Keratinocyte (primary cell): ENCODE measurements at places on chromosomes 12 and 14.

- H3K36me3 ChIP-seq: no peaks in the 10 kb centered on the region
- H3K4me3 ChIP-seq: no peak overlapping the region
- peaks cover 16% of the 10 kb centered on the region for H3K4me1 ChIP-seq
Measured at GRCh38 chr12:43147878-43148277, 404.1 kb downstream of the ADAMTS20 start.

DNA sequence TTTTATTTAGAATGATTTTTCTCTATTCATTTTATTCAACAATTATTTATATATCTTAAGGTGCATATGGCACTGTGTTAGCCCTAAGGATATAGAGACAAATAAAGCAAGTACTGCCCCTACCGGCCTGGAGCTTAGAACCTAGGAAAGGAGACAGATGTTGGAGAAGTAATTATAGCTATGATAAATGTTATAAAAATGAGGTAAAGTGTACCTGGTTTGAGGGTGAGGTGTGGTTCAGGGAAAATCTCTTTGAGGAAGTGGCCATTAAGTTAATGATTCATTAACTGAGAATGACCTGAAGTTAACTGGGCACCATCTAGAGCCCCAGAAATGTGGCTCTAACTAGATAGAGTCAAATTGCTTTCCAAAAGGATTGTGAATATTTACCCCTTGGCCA lies 31.9 kb downstream of the CDKL1 start:
- no peaks in the 10 kb centered on the region for H3K36me3 ChIP-seq
- no peaks in the 10 kb centered on the region for H3K27me3 ChIP-seq
- no peak overlapping the region for H3K27ac ChIP-seq
- peaks cover 31% of the 10 kb centered on the region for H3K4me1 ChIP-seq

DNA sequence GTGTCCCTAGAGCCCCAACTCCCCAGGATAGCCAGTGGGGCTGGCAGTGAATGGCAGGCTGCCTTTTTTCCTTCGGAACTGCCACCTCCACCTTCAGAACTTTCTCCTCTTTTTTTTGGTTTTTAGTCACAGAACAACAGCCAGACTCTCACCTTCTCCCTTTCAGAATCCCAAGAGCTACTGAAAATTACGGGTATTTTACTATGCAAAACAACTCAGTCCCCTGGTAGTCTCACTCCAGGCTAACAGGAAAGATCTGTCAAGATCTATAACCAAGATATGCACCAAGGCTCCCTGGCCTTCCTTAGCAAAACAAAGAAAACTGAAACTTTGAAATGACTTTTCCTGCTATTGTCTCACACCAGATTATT lies 12.5 kb downstream of the PLEKHG6 start:
- H3K4me3 ChIP-seq: no peak overlapping the region
- no peaks in the 10 kb centered on the region for H3K27me3 ChIP-seq
- peaks cover 18% of the 10 kb centered on the region for H3K4me1 ChIP-seq
- H3K27ac ChIP-seq: peak overlapping the region; percentile 34
- DNase-seq: no peak

DNA sequence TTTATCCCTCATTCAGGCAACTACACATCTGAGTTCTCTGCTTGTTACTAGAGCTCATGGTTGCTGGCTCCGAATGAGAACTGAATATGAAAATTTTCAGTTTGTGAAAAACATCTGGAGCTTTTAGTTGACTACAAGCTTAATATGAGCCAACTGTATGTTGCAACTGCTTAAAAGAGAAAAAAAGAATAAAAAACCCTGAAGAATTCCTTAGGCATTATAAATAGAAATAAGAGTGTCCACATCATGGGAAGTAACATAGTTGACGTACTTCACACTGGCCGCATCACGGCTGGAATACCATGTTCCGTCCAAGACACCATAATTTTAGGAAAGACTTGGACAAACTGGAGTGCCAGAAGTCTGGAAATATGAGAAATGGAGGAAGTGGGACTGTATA lies 57.9 kb downstream of the PDE3A start:
- H3K27me3 ChIP-seq: no peaks in the 10 kb centered on the region
- H3K4me3 ChIP-seq: no peak overlapping the region
- H3K27ac ChIP-seq: no peak overlapping the region
- no peaks in the 10 kb centered on the region for H3K36me3 ChIP-seq
- no peaks in the 10 kb centered on the region for H3K4me1 ChIP-seq
- DNase-seq: no peak

- H3K36me3 ChIP-seq: no peaks in the 10 kb centered on the region
- H3K4me3 ChIP-seq: no peak within 1 kb of the TSS
- no peak for DNase-seq
- no peak within 1 kb of the TSS for H3K27ac ChIP-seq
- H3K4me1 ChIP-seq: peaks cover 18% of the 10 kb centered on the region
- H3K27me3 ChIP-seq: no peaks in the 10 kb centered on the region
Measured at GRCh38 chr12:47725091-47725772, at the start of gene ENDOU. Gene ENDOU, minus strand, starts transcription at chr12:47725490. Its CDS starts 77 bp downstream, at chr12:47725413.

DNA sequence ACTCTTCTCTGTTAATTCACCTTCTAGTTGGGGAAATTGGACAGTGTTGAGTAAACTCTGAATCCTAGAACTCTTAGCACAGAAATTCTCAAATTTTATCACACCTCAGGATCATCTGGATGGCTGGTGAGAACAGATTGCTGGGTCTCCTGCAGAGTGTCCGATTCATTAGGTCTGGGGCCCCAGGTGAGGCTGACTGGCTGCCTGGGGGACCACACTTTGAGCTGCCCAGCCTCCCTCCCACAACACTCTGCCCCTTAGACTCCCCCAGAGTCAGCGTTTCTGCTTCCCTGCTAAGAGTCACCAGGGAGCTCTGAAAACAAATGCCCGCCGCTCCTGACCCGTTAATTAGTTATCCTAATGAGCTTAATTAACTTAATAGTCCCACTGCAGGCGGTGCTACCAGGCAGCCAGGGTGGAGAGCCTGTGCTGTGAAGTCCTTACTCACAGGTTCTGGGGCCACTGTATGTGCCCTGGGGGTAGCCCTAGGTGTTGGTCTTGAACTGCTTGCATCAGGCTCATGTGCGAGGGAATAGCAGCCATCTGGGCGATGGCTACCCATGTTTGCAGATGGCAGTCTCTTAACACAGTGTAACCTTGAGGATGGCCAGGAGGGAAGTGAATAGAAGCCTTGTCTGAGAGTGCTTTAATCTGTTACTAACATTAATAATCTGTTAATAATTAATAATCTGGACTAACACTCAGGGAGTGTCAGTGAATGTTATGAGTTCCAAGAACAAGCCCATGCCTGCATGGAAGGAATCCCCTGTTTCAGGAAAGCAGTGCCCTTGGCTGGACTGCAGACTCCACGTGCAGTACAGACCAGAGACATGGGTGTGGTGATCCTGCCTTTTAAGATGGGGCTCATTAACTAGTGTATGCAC lies 35.6 kb downstream of the AACS start:
- H3K4me3 ChIP-seq: no peak overlapping the region
- no peak for DNase-seq
- H3K27me3 ChIP-seq: no peaks in the 10 kb centered on the region
- H3K36me3 ChIP-seq: peaks cover 19% of the 10 kb centered on the region
- H3K27ac ChIP-seq: no peak overlapping the region

DNA sequence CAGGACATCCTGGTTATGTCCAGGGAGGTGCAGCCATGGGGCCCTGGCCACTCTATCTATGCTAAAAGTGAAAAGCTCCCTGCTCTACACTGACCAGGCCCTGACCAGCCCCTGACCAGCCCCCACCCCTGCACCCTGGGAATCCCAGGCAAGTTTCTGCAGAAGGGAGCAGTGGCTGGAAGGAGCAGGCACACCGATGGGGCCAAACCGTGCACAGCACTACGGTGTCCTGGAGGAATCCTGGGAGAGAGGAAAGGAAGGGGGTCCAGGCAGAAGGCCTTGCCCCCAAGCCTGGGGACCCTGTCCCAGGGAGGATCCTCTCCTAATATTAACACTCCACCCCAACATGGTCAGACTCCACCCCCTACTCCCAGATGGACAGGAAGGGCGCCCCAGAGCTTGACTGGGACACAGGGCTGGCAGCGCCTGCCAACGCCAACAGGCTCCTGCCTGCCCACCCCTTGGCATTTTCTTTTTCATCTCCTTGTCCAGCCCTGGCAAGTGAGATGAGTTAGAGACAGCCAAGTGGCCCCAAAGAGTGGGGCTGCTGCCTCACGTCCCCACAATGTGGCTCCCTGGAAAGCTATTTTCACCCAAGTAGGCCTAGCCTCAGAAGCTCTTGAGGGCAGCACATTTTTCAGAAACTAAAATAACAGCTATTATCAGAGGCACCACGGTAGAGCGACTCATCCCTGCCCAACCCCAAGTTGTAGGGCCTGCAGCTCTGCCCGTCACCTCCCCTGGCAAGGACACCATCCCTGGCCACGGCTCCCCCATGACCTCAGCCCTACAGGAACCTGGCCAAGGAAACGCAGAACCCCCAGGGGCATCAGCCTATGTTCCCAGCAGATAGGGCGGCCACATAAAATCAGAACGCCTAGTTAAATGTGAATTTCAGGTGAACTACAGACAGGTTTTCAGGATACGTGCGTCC lies 82.6 kb downstream of the SCARB1 start:
- H3K27ac ChIP-seq: no peak overlapping the region
- H3K4me1 ChIP-seq: no peaks in the 10 kb centered on the region
- DNase-seq: no peak
- H3K36me3 ChIP-seq: peaks cover 15% of the 10 kb centered on the region

- no peaks in the 10 kb centered on the region for H3K27me3 ChIP-seq
- H3K4me1 ChIP-seq: peaks cover 6% of the 10 kb centered on the region
- H3K36me3 ChIP-seq: no peaks in the 10 kb centered on the region
Measured at GRCh38 chr14:57737598-57737997, 128.3 kb downstream of the SLC35F4 start.

DNA sequence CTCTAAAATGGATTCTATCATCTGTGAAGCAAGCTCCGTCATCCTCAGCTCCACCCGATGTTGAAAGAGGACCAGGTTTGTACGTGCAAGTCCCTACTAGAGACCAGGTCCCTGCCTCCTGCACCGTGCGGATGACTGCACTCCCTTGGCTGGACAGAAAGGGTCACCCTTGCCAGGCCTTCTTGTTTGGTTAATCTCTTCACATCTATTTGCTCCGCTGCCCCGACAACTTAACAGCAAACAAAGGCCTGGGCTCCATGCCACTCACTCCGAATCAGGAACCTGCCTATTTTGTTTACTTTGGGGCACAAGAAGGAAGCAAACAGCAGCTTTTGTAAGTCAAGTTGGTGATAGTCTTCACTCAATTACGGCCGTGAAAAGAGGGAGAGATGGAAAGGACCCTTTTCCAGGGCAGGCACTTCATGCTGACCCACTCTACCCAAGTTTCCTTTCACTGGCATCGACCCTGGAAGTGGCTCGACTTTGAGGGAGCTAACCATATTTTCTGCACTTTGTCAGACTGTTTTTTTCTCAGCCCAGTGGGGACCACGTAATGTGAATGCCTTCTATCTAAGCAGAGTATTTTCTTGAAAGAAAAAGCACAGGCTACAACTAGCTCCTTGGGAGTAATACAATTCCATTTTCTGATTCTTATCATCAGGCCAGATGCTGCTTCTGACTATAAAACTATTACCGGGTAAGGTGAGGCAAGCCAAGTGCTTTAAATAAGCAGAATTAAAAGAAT lies 202.6 kb downstream of the FOXN3 start:
- no peak overlapping the region for H3K4me3 ChIP-seq
- H3K36me3 ChIP-seq: peaks cover 1% of the 10 kb centered on the region
- H3K4me1 ChIP-seq: no peaks in the 10 kb centered on the region
- H3K27ac ChIP-seq: no peak overlapping the region
- DNase-seq: no peak
- no peaks in the 10 kb centered on the region for H3K27me3 ChIP-seq

DNA sequence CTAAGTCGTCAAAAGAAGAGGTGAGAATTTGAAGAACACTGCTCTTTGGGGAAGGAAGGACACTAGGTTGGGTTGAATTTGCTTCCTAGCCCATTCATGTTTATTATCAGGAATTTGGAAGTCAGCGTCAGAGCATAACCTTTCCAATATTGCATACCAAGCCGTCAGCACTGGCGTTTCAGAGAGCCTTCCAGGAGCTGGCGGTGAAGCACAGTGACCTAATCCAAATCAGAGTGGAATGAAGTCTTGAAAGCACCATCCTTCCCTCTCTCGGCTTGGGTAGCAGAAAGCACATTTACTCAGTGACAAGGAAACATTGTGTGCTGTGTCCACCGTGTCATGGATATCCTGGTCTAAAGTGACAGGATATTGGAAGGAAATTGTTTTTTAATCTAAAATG lies 240.3 kb upstream of the PELI2 start:
- H3K27me3 ChIP-seq: peaks cover 4% of the 10 kb centered on the region
- no peak for DNase-seq
- H3K36me3 ChIP-seq: no peaks in the 10 kb centered on the region
- H3K4me3 ChIP-seq: no peak overlapping the region
- H3K27ac ChIP-seq: no peak overlapping the region

DNA sequence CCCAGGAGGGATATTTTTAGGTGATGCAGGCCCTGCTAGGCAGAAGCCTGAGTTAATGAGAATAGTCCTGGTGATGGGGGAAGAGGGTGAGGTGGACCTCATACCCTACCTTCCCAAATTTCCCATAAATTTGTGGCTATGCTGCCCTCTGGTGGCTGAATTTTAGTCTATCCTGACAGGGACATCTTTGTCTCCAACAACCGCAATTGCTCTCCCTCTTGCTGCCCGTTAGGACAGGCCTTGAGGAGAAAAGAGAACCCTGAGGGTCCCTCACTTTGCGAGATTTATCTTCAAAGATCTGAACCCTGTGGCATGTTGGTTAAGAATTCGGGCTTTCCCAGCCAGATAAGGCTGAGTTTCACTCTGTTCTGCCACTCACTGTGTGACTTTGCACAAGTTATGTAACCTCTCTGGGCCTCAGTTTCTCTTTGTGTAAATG lies 9.8 kb upstream of the ZNF385A start:
- peaks cover 47% of the 10 kb centered on the region for H3K36me3 ChIP-seq
- H3K4me1 ChIP-seq: peaks cover 40% of the 10 kb centered on the region
- H3K27me3 ChIP-seq: no peaks in the 10 kb centered on the region

GRCh38 chr12:21788089-21788983 lies 13.8 kb upstream of the KCNJ8 start:
- H3K36me3 ChIP-seq: no peaks in the 10 kb centered on the region
- H3K27me3 ChIP-seq: no peaks in the 10 kb centered on the region
- DNase-seq: no peak

- no peak for DNase-seq
- no peak overlapping the region for H3K27ac ChIP-seq
- no peak overlapping the region for H3K4me3 ChIP-seq
- no peaks in the 10 kb centered on the region for H3K36me3 ChIP-seq
Measured at GRCh38 chr14:59964251-59965007, 44.5 kb downstream of the LRRC9 start.

- peaks cover 7% of the 10 kb centered on the region for H3K4me1 ChIP-seq
- no peak overlapping the region for H3K4me3 ChIP-seq
- no peaks in the 10 kb centered on the region for H3K27me3 ChIP-seq
- H3K27ac ChIP-seq: no peak overlapping the region
Measured at GRCh38 chr12:76008428-76008827, 23.1 kb downstream of the PHLDA1 start.
